ENCODE measurements at places on chromosomes 12 and 14. TPM values are rescaled to one million over a fixed set of nuclear protein-coding genes. Genes with fewer than 3 reads are reported as not detected.

Gene COQ6
- polyA plus RNA-seq = 54.2 TPM

Gene TPH2
- not detected for polyA plus RNA-seq

Gene PTGR2
- 8.8 TPM for polyA plus RNA-seq

Gene DNAI7
- polyA plus RNA-seq = 0.74 TPM

Gene WNT1
- not detected for polyA plus RNA-seq

Gene ADAM21
- 0.40 TPM for polyA plus RNA-seq

Gene LPAR5
- polyA plus RNA-seq = 2.2 TPM

Gene RHOF
- 9.3 TPM for polyA plus RNA-seq

Gene HDAC7
- 164 TPM for polyA plus RNA-seq

Gene ERBB3
- polyA plus RNA-seq = 1.9 TPM

Gene FAM181A
- polyA plus RNA-seq = not detected

Gene KHNYN
- 18.5 TPM for polyA plus RNA-seq

Gene RNF31
- 59.3 TPM for polyA plus RNA-seq

Gene FOXJ2
- 7.1 TPM for polyA plus RNA-seq

Gene ADAMTS20
- polyA plus RNA-seq = not detected

Gene NEUROD4
- polyA plus RNA-seq = 1.1 TPM

Gene CACNA1C
- 5.4 TPM for polyA plus RNA-seq

Gene SOCS4
- polyA plus RNA-seq = 4.5 TPM

Gene PSMD9
- polyA plus RNA-seq = 31.5 TPM

Gene NGB
- polyA plus RNA-seq = 6.3 TPM

Gene CELA1
- 0.80 TPM for polyA plus RNA-seq

Gene AMHR2
- polyA plus RNA-seq = 26.6 TPM

Gene MSI1
- polyA plus RNA-seq = 0.88 TPM

Gene TMPRSS12
- polyA plus RNA-seq = not detected

Gene SLC10A1
- polyA plus RNA-seq = not detected

Gene FERMT2
- polyA plus RNA-seq = 22.8 TPM

Gene INSM2
- polyA plus RNA-seq = 0.48 TPM

Gene SPIC
- not detected for polyA plus RNA-seq

Gene SMCO3
- polyA plus RNA-seq = not detected

Gene TPPP2
- polyA plus RNA-seq = 0.44 TPM

Gene CTSG
- polyA plus RNA-seq = not detected

Gene TMTC2
- polyA plus RNA-seq = 1.6 TPM

Gene SLC6A13
- polyA plus RNA-seq = 0.46 TPM
